NCI-H1105 treated with DMSO at 0.1 percent for 48 hours (cell line): ENCODE measurements at places on chromosomes 2 and 18.

- peak; percentile 75 for DNase-seq
Observed at GRCh38 chr18:45317948-45318640, 297.2 kb upstream of the SLC14A2 start.

DNA sequence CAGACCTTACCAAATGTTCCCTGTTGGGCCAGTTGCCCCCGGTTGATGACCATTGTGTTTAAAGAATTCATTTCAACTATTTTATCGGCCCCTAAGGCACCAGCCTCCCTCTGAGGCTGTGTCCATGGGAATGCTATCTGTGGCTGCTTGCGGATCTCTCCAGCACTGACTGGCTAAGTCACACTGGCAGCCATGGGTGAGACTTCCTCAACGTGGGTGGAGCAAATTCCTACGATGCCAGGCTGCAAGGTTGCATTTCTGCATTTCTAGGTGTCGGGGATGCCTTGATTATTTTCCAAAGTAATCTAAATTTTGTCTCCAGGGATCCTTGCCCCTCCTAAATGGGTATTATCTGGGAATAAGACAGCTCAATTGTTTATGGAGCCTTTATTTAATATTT, 6.2 kb downstream of the CXCR4 start:
- no peak for DNase-seq

- DNase-seq, result peak; percentile 21
Observed at GRCh38 chr2:194494401-194494800, 1162.6 kb upstream of the SLC39A10 start.

DNA sequence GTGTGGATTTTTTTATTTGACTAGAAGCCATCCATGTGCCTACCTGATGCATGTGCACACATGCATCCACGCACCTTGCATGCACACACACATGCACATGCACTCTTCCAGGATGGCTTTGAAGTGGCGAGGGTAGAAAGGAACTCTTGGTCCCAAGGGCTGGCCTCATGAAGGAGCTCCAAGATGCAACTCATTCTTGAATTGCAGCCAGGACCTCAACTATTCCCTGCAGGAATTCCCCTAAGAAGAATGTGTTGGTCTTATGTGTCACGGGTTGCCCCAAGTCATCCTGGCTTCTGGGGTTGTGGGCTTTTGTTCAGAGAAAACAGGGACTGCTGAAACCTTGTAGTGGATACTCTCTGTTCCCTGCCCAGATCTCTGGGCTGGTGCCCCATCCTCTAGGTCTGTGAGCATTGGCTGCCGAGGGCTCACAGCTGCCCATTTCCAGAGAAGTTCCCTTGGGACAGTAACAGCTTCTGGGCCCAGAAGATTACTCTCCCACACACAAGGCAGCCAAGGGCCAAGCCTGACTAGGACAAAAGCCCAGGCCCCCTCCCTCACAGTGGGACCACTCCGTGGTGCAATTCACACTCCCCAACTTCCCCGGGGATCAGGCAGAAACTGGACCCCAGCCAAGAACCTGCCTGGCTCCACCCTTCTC, 137.6 kb downstream of the COPS8 start:
- DNase-seq, result no peak

DNA sequence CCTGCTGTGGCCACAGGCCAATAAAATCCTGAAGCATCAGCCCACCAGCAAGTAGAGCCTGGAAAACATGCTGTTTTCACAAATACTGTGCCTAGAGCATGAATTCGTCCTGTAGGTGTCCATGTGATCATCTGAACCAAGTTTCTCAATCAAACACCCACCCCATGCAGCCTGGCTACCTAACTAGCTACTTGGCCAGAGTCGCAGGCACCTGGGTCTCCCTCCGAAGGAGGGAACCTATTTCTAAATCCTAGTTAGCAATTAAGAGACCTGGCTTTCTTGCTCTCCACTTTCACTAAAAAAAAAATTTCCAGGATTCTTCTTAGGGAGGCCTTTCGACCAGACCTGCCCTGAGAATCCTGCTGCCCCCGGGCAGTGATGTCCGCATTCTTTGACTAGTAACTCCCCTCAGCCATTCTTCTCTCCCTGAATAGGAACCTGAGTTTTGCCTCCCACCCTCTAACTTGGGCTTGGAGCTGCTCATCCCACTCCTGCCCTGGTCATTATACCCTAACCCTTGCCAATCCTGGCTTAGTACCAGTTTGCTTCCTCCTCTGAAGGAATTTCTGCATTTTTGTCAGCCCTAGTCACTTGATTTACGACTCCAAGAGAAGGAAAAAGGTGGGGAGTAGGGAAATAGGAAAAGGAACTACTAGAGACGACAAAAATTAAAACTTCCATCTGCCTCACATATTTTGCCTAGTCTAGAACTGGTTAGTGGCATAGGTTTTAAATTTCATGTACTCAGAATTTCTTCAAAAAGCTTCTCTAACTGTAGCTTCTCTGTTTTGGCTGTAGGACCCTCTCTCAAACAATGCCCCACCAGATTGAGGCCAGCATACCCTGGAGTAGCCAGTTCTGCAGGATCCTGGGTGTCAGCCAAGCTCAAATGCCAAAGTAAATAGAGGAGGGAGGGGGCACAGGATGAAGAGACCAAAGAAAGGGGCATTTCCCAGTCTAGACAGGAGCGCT, 25.4 kb upstream of the TANK start:
- peak; percentile 60 for DNase-seq

DNA sequence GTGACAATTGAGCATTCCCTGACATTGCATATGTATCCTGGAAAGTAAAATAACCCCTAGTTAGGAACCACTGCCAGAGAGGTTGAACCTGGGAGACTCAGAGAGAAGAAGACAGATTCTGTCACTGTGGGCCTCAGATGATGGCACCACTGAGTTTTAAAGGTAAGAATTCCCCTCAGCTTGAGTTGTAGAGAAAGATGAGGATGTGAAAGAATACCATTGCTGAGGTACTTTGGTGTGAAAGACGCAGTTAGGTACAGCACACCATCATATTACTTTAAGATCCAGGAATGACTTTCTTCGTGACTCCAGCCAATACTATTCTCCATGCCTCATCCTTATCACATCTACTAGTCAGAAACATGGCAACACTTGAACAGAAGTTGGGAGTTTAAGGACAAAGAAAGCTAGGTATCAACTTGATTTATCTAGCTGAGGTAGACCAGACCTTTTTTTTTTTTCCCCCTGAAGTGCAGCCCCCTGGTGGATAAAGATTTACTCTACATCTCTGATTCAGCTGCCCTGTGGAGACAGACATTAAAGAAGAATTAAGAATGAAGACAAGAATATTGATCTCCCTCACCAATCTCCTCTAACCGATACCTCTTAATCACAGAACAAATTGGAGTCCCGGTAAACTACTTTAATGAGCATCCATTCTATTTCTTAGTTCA, 630.5 kb upstream of the FANCL start:
- no peak for DNase-seq

DNA sequence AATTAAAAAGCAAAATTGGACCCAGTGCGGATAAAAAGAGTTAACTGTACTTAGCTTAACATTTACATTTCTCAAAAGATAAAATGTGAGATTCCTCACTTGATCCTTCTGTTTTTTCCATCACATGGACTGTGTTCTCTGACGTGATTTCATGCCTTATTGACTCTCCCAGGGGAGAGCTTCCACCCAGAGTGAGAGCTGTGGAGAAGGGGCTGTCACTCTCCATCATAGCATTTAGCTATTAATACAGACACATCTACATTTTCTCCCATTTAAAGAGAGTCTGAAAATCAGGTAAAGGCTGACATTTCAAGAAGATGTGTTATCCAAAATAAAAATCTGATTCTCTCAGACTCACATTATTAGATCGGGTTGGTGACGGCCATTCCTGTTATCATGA, 493.8 kb downstream of the FBXO15 start:
- no peak for DNase-seq

DNA sequence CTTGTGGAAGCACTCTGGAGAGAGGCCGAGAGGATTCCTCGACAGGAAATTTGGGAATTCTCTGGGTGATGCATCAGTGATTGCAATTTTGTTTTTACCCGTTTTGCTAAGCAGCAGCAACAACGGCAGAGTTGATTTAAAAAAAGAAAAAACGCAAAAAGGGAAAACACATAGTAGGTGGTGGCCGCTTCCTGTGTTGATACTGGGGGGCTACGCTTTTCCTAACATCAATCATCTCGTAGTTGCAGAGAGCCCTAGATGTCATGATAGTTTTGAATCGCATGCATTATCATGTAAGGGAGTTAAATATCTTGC, 271 bp upstream of the RBM43 start:
- DNase-seq, result no peak

DNA sequence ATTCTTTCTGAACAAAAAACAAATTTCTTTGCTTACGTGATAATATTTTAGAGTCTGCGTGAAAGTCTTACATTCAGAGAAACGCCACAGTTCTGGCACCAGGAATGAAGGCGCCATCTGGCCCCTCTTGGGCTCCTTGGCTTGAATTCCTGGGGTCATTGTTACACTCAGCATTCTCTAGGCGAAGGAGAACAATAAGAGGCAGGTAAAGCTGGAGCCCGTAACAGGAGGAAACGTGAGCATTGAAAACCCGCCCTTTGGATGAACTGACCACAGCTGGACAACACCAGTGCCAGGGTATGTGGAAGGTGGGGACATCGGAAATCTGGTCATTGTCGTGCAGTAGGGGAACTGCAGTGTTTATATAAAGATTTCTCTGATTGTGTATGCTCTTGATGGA, 144.8 kb downstream of the RNF152 start:
- no peak for DNase-seq

DNA sequence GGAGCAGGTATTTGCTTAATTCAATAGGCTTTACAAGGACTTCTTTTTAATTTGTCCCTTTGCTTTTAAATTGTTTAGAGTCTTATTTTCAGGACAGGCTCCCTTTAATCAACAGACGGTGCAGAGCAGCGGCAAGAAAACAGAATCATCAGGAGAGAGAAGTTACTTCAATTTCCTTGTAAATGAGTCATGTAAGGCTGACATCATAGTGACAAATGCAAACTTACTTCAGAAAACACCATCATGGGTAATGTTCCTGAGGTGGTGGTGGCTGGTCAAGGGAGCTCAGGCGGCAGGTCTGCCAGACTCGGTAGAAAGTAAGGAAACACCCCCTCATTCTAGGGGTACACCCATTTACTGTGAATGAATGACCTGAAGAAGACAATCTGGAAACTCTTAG, 395.1 kb downstream of the FBXO15 start:
- no peak for DNase-seq

- no peak for DNase-seq
Observed at GRCh38 chr2:144625226-144625625, 105.3 kb upstream of the ZEB2 start.

GRCh38 chr18:59446012-59446411, 86.9 kb upstream of the LMAN1 start:
- no peak for DNase-seq

DNA sequence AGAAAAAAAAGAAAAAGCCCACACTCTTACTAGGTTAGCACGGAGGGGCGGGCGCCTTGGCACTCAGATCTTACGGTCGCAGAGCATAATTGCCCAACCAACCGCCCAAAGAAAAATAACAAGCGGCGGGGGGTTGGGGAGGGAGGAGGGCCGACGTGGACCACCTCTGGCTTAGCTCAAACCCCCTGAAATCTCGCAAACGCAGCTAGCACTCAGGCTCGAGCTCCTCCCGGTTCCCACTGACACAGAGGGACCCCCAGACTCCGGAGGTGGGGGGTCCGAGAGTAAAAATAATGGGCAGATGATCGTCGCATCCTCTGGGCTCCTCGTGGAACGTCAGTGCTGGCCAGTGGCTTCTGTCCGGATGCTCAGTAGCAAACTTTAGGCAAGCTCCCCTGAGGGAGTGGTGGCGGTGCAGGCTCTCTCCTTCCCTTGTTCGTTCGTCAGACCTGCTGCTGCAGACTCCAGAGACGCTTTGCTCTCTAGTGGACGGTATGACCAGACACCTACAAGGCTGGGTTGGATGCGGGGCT, 12.0 kb downstream of the CATIP start:
- DNase-seq, result no peak

DNA sequence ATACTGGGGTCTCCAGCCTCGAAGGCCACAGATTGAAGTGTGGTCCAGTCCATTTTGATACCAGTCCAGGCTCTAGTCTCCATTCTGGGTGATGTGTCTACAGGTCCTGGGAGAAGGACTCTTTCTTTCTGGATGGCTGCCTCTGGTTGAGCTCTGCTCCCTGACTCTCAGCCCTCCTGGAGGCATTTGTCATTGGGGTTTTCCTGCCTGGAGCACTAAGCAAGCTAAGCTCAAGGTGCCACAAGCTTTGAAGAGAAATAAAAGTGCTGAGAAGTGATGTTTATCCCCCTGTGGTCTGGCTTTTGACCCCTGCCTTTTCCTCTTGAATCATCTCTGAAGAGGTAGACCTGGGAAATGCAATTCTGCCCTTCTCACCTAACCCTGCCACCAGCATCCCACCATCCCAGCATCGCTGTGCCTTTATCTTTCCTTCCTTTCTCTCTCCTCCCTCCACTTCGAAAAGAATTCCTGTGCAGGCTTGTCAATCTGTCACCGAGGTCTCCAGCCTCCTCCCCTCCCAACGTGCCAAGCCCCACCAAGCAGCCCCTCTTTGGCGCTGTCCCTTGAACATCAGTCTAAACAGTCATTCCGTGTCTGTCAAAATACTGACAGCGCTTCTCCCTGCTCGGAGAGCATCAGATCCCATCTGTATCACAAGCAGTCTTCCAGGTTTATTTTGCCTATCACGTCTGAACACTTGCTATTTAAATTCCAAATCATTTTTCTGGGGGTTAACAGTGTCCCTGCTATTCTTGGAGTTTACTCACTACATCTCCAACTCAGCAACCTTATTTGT, 334.6 kb upstream of the SLC14A2 start:
- DNase-seq, result no peak

DNA sequence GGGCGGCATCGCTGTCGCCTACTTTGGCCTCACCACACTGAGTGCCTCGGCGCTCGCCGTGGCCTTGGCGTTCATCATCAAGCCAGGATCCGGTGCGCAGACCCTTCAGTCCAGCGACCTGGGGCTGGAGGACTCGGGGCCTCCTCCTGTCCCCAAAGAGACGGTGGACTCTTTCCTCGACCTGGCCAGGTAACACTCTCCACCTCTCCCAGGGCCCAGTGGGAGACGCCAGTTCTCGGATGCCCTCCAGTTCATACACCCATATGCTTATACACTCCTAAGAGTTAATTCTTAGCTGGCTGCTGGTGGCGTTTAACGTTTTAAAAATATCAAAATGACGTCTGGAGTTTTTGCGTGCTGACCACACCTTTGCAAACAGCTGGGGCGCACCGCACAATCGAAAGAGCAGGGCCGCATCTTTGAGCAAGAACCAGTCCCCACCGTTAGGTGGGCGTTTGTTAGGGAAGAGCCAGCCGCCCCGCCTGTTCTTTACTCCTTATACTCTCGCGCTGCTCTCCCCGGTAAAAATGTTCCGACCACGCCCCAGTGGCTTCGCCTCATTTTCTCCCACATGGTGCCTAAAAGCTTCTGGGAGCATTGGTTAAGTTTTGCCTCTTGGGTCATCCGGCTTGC, 899 bp downstream of the SLC1A4 start:
- peak; percentile 27 for DNase-seq
